Muscle of leg (tissue), 16 donors: ENCODE measurements at places on chromosomes 4 and X.

GRCh38 chr4:76494243-76494642 is 59.2 kb downstream of the SHROOM3 start:
- no peak for DNase-seq

- DNase-seq, result no peak
These were observed 44.3 kb downstream of the CHST7 start for GRCh38 chrX:46617906-46618305.

GRCh38 chr4:39565878-39566600 is 38.8 kb upstream of the UGDH start:
- DNase-seq, result no peak

- DNase-seq, result peak; percentile 22
These were observed at the start of gene BTC for GRCh38 chr4:74794382-74795010. Gene BTC, minus strand, starts transcription at chr4:74794523. Its CDS starts 198 bp downstream, at chr4:74794325.

- DNase-seq, result no peak
These were observed 426.3 kb downstream of the GPM6A start for GRCh38 chr4:175385797-175386196.

- DNase-seq, result peak; percentile 46
These were observed 56.8 kb downstream of the SMIM20 start for GRCh38 chr4:25970691-25971432.

DNA sequence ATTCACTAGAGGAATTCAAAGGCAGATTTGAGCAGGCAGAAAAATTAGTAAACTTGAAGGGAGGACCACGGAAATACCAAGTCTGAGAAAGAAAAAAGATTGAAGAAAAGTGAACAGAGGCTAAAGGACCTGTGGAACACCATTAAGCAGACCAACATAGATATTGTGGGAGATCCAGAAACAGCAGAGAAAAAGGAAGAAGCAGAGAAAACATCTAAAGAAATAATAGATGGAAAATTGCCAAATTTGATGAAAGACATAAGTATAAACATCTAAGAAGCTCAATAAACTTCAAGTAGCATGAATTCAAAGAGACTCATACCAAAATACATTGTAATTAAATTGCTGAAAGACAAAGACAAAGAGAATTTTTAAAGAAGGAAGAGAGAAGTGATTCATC is 31.0 kb downstream of the ADAMTS3 start:
- no peak for DNase-seq

DNA sequence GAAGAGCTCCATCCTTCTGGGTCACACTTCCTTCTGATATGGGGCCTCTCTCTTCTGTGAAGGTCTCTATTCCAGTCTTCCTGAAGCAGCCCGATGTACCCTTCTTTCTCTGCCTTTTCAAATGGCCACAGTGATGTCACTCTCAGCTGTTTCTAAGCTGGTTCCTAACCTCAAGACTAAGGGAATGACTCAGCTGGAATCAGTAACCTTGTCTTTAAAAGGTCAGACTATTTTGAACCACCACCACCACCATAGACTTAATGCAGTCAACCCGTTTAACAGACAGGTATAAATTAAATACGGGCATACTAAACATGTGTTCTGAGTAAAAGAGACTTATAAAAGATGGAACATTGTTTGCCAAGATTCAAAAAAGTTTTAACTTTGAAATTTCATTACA is 121.0 kb downstream of the PPA2 start:
- DNase-seq, result no peak

DNA sequence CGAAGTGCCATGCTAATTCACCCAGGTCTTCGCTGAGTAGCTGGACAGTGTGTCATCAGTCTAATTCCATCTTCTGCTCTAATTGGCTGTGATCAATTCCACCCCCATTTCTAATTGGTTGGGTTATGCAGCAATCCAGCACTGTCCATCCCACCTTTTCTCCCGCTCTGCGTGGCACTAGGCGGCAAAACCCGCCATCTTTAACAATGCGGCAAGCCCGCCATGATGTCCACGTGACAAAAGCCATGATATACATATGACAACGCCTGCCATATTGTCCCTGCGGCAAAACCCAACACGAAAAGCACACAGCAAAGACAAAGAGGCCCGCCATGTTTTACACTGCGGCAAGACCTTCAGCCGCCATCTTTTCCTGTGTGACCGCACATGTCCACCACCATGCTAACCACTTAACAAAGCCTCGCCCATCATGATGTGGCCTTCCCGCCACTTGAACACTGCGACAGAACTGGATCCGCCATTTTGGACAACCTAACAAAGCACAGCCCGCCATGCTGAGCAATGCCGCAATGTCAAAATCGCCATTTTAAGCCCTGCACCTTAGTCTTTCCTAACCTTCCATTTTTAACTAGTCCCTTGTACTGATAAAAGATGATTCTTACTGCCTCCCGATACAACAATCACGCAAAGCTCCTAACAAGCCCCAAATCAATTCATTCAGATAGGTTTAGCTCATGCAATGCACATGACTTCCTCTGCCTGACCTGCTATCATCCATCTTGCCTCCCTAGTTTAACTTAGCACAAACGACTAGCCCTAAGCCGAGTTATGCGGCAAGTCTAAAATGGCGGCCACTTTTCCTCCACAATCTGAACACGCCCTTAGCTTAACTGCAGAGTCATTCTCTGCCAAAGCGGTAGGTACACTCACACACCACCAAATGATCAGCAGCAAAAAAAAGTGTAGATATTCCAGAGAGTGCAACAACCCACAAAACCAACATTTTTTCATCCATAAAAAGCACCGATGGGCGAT is 288.3 kb downstream of the CHIC1 start:
- peak; percentile 99 for DNase-seq

DNA sequence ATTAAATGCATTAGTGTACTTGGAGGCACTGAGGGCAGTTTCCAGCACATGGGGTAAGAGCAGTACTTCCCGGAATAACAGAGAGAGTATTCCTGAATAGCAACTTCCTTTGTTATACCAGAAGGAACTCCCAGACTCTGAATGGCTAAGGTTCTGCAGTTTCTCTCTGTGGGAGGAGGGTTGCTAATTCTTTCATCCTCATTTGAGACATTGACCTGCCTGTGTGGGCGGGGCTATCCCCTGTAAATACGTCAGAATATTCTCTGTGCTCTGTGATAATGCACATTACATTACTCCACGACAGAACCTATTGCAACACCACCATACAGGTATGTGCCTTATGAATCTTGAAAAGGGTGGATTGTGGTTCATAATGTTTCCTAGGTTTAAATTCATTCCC is 52.7 kb downstream of the SPINK2 start:
- DNase-seq, result no peak

DNA sequence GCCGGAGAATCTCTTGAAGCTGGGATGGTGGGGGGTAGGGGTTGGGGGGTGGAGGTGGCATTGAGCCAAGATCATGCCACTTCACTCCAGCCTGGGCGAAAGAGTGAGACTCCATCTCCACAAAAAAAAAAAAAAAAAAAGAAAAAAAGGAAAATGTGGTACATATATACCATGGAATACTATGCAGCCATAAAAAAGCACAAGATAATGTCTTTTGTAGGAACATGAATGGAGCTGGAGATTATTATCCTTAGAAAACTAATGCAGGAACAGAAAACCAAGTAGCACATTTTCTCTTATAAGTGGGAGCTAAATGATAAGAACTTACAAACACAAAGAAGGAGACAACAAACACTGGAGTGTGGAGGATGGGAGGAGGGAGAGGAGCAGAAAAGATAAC is 188.5 kb downstream of the APBB2 start:
- DNase-seq, result no peak

DNA sequence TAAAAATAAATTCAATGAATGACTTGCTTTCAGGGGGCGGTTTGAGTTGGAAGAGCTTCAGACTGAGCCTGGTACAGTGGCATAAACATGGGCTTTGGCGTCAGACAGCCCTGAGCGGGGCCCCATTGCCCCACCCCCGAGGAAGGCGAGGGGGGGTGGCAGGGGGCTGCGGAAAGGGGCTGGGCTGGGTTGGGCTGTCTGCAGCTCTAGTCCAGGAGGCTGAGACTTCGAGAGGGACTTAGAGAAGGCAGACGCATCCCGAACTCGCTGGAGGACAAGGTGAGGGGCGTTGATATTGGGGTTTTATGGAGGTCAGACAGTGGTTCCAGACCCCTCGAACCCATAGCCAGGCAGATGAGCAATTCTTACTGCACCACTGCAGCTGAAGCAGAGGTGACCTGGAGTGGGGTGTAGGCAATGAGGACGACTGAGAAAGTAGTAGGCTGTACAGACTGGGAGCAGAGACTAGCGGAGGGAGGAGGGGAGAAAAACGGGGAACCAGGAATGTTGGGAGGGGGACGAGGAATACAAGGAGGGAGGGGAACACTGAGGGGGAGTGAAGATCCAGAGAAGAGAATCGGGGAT is at the start of gene MAGED2:
TSS of gene MAGED2 (plus strand) at position 222 of the 585 bp plus-strand sequence. CDS start 1,587 bp downstream, outside the sequence.
- DNase-seq, result peak; percentile 87

DNA sequence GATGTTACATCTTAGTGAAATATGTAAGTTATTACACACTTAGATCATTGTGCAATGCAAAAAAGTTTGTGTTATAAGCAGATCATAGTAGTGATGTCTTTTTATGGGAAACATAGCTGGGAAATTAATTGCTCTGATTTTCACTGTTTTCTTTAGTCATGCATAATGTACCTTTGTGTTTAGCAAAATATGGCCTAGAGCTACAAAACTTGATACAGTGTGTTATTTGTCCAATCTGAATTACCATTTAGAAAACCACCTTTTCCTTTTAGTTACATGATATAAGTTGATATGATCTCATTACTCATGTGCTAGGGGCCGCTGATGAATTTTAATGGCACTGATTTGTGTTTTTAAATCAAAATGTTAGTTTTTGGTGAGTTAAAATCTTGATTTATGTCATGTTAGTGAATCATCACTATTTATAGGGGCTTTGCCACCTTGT is 2.0 kb downstream of the BMPR1B start:
- no peak for DNase-seq

- no peak for DNase-seq
These were observed 11.2 kb upstream of the CPXCR1 start for GRCh38 chrX:88735835-88736234.

DNA sequence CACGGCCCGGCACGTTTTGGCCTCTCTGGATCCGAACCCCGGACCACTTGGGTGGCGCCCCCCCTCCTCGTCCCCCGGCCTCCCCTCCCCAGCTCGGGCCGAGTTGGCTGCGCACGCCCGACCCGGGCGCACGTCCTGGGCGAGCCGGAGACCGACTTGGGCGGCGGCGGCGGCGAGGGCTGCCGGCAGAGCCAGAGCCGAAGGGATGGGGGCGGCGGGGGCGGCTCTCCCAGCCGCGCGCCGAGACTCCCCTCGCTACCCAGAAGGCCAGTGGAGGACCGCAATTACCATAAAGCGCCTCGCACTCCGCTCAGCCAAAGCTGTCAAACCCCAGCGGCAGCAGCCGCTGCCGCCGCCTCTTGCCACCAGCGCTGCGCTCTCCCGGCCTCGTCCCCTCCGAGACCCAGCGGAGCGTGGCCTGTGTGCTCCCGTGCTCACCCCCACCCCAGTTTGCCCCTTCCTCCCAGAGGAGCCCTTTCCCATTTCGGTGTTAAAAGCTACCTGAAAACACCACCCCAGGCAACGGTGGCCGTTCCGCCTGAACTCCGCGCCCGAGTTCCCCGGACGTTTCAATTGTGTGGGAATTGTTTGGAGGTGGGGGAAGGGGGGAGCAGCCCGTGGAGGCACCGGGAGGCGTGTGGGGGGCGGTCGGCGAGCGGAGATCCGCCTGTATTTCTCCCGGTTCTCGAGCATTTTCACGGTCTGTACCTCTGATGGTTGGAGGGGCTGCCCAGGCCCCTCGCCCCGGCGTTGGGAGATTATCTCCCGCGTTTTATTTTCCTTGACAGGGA is 701 bp upstream of the BCOR start:
- DNase-seq, result peak; percentile 68

DNA sequence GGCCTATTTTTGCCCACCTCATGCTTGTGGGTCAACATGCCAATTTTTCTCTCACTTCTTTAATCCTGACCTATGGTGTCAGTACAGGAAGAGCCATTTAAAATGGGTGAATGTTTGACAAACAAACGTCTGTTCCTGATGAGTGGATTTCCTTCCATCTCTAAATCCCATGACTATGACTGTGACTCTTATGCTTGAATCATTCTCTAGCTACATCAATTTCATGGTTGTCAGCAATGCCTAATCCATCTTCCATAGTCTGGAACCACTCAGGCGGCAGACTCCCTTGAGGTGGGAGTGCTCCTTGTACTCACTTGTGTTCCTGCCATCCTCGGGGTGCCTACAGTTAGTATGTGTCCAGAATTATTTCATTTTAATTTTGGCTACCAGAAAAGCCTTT is 194.9 kb upstream of the RPS6KA3 start:
- DNase-seq, result no peak

DNA sequence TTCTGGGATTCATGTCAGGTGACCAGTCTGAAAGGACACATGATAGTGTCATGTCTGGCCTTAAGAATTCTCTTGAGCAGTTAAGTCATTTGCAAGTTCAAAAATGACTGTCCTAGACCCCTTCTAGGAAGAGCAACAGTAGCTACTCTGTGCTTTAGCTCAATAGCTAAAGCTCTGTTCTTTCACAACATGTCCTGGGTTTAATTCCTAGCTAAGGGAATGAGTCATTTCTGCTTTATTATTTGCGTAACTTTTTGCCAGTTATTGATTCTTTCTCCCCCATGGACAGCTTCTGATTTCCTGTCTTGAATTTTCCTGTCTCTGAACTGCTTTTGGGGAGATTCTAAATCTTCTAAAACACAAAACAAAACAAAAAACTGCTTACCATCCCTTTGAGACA is 1055.8 kb upstream of the DIAPH2 start:
- no peak for DNase-seq
